ENCODE measurements at places on chromosomes 5 and 9.

DNA sequence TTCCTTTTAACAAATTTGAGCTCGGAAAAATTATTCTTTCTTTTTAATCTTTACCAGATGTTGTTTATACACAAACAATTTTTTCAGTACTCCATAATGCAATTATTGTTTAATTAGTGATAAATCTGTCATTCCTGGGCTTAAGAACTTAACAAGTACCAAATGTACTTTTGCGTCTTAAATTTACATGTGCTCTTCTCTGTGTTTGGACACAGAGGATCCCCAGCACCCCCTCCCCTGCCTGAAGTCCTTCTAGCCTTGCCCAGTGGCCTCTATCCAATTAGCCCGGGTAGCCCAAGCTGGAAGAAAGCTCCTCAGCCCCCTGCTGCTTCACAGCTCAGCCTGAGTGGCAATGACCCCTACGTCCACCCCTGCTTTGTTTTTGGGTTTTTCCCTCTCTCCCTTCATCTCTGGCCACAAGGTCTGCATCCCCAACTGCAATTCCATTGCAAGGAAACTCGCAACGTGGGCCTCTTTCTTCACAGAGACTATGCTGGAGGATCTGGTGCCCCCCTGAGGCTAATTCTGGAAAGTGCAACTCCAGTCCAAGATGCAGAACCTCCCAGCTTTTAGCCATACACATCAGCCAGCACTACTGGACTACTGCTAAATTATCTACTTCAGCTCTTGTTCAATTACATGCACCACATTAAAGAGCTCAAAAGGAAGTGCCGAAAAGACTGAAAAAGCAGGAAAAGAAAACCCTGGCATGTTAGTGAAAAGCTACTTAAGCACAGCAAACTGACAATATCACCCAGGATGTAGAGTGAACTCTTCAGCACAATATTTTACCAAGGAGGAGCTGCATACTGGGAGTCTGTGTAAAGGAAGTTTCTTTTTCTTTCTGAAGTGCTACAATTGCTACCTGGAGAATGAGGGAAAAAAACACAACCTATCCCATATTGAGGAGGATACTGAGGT is 186.2 kb downstream of the FANCC start:
- peak; percentile 22 for DNase-seq

GRCh38 chr9:125889112-125889475 is 141.9 kb downstream of the PBX3 start:
- DNase-seq, result no peak

DNA sequence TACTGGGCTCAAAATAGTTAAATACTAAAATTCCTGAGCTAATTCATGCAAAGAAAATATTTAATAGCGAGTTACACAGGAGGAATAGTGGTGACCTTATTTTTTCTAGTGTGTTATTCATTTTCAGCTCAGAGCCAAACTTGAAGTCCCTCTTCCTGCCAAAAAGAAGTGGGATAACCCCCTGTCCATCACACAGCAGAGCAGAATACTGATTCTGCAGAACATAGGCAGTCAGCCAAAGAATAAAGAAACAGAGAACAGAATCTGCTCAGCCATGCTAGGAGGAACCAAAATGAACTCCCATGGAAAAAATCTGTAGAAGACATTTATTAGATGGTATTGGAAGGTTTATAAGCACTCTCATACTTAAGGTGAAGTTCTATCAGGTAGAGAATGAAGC is 49.4 kb upstream of the GRIN3A start:
- no peak for DNase-seq

DNA sequence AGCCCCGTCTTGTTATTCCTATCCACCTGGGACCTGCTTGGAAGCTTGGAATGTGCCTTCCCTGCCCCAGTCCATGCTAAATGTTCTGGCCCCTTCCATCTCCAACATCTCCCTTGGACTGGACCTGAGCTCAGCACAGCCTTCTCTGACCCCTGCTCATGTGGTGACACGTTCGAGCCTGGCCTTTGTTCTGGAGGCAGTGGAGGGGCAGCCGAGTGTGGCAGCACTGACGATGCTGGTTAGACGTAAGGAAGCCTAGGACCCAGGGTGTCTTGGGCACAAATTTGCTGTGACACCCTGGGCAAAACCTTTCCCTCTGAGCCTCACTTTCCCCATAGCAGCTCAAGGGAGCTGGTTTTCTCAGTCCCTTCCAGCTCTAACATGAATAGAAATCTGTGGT is 3.9 kb downstream of the SPACA9 start:
- no peak for DNase-seq

DNA sequence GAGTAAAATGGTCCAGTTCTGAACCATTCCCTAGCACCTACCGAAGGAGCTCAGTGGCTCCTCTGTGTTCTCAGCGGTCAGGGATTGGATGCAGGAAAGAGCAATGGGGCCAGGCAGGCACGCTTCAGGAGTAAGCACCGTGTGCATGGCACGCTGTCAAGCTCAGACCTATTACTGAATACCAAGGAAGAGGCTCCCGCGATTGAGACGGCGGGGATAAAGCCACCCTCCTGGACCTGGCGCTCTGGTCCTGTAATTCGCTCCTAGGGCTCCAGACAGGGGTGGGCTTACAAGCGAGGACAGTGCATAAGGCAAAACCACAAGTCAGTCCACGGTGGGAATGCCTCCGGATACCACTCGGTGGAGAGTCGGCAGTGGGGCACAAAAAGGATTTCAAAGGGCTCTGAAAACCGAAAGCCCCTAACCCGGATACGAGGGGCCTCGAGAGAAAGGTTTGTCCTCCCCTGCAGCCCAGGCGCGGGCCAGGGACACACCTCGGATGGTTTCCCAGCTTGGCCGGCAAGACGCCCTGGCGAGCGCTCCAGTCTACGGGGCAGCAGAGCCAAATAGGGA is 988 bp downstream of the OXCT1 start:
- no peak for DNase-seq

- no peak for DNase-seq
These were observed 24.6 kb upstream of the GLIS3 start for GRCh38 chr9:4324513-4324912.

All from activated T-cell treated with anti-CD3 and anti-CD28 coated beads for 24 hours (primary cell).